ENCODE measurements at places on chromosomes 12 and 14. TPM values are rescaled to one million over a fixed set of nuclear protein-coding genes. Genes with fewer than 3 reads are reported as not detected.

Gene CLEC9A
- not detected for total RNA-seq

Gene TEX52
- total RNA-seq: not detected

Gene BHLHE41
- total RNA-seq: 16.0 TPM

Gene DNAJC22
- 3.1 TPM for total RNA-seq

Gene MYF5
- total RNA-seq: not detected

Gene TAS2R42
- total RNA-seq: not detected

Gene CLEC1B
- total RNA-seq: not detected

Gene TMEM121
- 8.4 TPM for total RNA-seq

Gene TAS2R46
- 5.3 TPM for total RNA-seq

Gene GPR33
- not detected for total RNA-seq

Gene CMA1
- not detected for total RNA-seq

Gene DTX1
- 0.35 TPM for total RNA-seq

Gene MYH6
- not detected for total RNA-seq

Gene ERP27
- total RNA-seq: 0.75 TPM

Gene FGD6
- 33.9 TPM for total RNA-seq

Gene LRRC74A
- not detected for total RNA-seq

Gene OTX2
- total RNA-seq: not detected

Gene LIN52
- total RNA-seq: 5.1 TPM

Gene KIF21A
- total RNA-seq: 20.5 TPM

Gene FOXN3
- total RNA-seq: 13.8 TPM

Gene IFNG-AS1
- total RNA-seq: not detected

Gene CISTR
- total RNA-seq: not detected

Gene TEDC1
- 7.6 TPM for total RNA-seq

Gene ITGA7
- 1.0 TPM for total RNA-seq

Gene BCL7A
- 24.8 TPM for total RNA-seq

Gene PTCSC3
- total RNA-seq: not detected

Gene ZNF219
- total RNA-seq: 14.9 TPM

Gene PLEKHH1
- total RNA-seq: 7.3 TPM

Gene MMP14
- 180 TPM for total RNA-seq

Gene SIX1
- 7.6 TPM for total RNA-seq

Gene RITA1
- total RNA-seq: 27.1 TPM

Gene LIN7A
- total RNA-seq: 3.3 TPM

Gene RD3L
- not detected for total RNA-seq

Gene GIT2
- total RNA-seq: 51.5 TPM

Gene APOF
- not detected for total RNA-seq

Gene SLC2A14
- total RNA-seq: not detected

Gene GPR132
- 2.1 TPM for total RNA-seq

Gene ERGIC2
- 114 TPM for total RNA-seq

Gene IL31
- not detected for total RNA-seq

Gene ACSM4
- total RNA-seq: not detected

Gene AMHR2
- not detected for total RNA-seq

Gene PPP2R3C
- 36.5 TPM for total RNA-seq

Gene SLC4A8
- total RNA-seq: 1.0 TPM

Gene LRP1-AS
- total RNA-seq: not detected

Gene CCDC198
- total RNA-seq: 74.6 TPM

Gene ZDHHC22
- not detected for total RNA-seq

Gene RDH12
- not detected for total RNA-seq

Gene HSP90AA1
- 927 TPM for total RNA-seq

Gene SYCP3
- 0.15 TPM for total RNA-seq

Gene MYF6
- total RNA-seq: 0.52 TPM

Gene RAD9B
- total RNA-seq: 0.52 TPM

Gene GOLGA3
- total RNA-seq: 150 TPM
